HFFc6 (cell line): ENCODE measurements at places on chromosomes 13 and 19. TPM values are rescaled to one million over a fixed set of nuclear protein-coding genes. Genes with fewer than 3 reads are reported as not detected.

Gene PROZ
- total RNA-seq = not detected in 3 replicates

Gene LACC1
- 3.5 to 4.5 TPM (median 4.1 TPM) in 3 replicates for total RNA-seq

Gene SCAMP4
- 51.7 to 76.9 TPM (median 71.6 TPM) in 3 replicates for total RNA-seq

- no peak for DNase-seq
Measured at GRCh38 chr19:50492303-50493052, 15.8 kb upstream of the GARIN5A start.

DNA sequence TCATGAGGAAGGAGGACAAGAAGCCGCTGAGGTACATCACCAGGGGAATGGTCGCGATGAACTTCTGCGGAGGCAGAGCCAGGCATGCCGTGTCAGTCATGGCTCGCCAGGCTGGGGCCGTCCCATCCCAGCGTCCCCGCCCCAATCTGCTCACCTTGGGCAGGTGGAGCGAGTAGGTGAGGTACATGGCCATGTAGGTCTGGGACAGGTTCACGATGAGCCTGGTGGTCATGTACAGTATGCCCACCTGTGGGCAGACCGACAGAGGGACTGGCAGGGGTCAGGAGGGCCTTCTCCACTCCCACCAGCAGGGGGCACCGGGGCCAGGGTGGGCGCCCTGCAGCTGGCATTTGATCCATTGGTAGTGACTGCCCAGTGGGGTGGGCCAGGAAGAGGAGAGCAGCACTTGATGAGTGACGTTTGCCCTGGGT is 8.3 kb downstream of the TEKTIP1 start:
- no peak for DNase-seq

Gene LRRC63
- not detected in 2 replicates for total RNA-seq

DNA sequence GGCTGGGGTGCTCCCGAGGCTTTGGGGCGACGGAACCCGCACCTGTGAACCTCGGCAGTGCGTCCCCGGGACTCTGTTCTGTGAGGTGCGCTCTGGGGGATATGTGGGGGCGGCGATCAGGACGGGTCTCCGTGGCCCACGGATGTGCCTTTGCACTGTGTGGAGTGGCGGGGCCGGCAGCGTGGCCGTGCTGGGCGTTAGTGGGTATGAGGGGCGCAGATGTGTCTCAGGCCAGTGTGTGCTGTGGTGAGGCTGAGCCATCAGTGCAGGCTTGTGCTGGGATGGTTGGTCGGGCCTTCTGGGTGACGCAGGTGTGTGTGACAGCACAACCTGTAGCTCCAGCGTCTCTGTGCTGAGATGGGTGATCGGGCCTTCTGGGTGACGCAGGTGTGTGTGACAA is 16.9 kb downstream of the ZNF331 start:
- no peak for DNase-seq

DNA sequence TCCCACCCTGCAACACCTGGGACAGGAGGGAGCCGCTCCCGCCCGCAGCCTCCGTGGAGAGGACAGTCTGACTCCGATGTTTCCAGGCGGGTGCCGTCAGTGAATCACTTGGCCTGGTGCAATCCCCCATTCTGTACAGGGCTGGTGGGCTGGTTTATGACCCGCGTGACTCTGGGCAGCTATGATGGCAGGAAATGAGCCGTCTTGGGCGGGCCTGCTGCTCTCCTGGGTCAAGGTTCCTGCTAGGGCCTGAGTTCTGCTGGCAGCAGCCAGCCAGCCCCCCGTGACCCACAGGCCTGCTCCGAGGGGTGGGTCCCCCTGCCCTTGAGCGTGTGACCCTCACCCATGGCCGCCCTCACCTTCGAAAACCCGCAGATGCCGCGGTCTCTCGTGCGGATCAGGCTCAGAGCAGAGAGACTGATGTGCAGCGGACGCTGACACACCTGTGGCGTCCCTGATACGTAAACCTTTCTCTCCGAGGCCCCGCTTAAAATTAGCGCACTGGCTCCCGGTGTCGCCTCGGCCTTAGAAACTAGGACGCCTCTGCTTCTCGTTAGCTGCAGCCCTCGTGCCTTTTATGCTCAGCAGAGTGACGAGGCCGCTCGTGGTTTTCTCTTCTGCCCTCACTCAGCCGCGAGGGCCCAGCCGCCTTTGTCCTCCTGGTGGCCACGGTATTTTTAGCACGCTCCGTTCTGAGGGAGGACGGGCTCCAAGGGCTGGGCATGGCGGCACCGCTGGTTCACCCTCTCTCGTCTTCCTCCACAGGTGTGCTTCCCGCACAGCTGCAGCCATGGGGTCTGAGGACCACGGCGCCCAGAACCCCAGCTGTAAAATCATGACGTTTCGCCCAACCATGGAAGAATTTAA is 63.4 kb downstream of the KDM4B start:
- no peak for DNase-seq

DNA sequence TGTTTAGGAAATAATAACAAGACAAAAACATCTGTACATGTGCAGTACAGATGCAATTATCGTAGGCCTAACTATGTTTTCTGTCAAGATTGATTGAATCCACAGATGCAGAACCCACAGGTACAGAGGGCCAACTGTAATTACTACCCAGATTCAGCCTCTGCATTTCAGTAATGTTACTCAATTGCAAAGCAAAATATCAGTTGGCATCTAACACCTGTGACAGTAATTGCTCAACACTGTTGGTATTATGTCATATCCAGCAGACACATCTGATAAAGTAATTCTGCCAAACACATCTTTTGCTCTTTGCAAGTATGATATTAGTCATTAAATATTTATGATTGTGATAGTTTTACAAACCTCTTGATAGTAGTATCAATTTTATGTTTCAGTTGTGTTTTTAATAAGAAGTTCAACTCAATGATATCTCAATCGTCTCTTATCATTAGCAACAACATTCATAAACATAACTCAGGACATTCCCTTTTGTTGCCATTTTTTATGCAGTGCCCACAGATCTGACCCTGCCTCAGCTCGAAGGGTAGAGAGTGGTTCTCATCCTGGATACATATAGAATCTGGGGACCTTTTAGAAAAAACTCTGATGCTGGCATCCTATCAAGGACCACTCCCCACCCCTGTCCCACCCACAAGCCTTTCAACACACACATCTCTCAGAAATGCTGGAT is 104.7 kb downstream of the MYCBP2 start:
- DNase-seq = no peak

DNA sequence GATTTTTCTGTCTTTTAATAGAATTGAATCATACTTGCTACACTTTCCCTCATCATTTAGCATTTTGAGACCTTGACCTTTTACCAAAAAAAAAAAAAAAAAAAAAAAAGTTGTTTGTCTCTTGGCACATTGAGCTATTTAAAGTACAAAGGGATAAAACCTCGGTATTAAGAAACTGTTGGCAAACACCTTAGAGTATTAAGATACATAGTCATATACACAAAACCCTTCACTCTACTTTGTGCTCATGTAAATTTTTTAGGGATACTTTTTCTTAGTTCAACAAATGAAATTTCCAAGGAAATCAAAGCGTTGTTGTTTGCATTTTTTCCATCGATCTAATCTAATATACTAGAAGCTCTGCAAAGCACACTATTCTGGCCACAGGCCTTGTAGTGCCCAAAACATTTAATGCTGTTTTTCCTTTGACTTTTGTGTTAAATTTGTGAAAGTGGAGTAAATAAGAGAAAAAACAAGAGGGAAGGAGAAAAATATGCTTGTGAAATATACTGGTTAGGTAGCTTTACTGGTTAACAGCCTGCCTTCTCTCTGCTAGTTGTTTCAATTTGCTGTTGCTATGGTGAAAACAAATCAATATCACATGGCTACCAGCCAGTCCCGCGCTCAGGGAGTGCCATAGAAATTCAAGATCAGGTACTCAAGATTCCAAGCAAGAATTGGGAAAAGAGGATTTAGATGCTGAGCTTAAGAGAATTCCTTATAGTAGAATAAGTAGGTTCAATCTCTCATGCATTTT is 2.6 kb downstream of the MBNL2 start:
- no peak for DNase-seq

Gene TNNT1
- 3.8 to 6.6 TPM (median 4.1 TPM) in 3 replicates for total RNA-seq

DNA sequence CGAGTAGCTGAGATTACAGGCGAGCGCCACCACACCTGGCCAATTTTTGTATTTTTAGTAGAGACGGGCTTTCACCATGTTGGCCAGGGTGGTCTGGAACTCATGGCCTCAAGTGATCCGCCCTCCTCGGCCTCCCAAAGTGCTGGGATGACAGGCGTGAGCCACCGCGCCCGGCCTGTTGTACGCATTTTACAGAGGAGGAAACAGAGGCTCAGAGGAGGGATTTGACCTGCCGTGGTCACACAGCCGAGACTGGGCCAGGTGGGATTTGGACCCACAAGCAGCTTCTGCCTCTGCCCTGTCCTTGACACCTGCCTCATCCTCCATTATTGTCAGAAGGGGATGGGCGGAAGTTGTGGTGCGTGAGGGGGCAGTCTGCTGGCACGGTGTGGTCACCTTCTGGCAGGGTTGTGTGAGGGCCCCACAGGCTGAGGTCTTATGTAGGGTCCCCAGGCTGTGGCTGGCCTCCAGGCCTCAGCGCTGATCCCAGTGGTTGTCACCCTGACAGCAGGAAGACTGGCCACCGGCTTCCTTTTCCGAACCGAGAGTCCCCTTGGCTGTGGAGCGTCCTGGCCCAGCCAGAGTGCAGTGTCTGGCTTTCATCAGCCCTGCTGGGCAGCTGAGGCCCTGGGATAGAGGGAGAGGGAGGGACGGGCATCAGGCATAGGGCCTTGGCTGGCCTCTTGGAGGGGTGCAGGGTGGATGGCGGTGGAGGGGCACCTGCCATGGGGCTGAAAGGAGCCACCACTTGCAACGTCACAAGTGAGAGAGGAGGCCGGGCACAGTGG is 20.3 kb downstream of the NFIC start:
- DNase-seq = no peak

DNA sequence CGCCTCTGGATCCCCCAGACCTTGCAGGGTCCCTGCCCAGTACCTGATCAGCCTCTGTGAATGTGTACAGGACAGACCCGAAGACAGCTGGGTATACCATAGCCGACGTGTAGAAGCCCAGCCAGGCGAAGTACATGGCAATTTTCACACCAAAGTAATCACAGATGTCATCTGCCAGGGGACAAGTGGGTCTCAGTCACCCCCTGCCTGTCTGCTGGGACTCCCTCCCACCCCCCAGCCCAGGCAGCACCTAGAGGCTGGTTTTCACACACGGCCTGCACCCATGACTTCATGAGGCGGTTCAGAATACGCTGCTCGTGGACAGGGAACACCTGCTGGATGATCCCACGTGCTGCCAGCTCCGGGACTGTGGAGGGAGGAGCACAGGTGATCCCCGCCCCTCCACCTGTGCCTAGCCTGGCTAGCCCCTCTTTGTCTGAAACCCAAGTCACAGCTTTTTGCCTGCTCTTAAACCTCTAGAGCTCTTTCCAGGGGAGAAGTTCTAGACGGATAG is 3.6 kb downstream of the ANO8 start:
- DNase-seq = no peak

DNA sequence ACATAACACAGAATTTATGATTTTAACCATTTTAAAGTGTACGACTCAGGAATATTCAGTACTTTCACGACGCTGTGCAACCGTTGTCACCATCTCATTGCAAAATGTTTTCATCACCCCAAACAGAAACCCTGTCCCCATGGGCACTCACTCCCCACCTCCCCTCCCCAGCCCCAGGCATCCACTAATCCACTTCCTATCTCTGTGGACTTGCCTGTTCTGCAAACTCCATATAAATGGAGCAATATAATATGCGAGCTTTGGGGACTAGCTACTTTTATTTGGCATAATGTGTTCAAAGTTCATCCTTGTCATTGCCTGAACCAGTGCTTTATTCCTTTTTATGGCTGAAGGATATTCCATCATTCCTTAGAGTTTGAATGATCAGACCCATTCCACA is 7.3 kb upstream of the INSR start:
- no peak for DNase-seq

Gene PIP5K1C
- total RNA-seq = 76.9 to 92.7 TPM (median 90.3 TPM) in 3 replicates

DNA sequence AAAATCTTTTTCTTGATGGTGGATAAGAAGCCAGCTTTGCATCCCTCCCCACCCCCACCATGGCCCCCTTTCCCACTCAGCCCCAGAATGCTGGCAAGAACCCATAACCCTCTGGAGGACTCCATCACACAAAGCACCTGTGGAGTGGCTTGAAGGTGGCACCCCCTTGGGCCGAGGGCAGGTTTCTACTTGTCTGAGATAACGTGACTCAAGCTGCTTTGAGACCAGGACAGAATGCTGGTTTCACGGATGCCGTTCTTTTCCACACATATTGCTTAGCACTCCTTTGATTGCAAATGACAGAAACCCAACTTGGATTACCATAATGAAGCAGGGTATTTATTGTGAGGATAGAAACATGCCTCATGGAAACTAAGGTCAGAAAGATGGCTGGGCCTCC is 82.2 kb downstream of the LACC1 start:
- no peak for DNase-seq

DNA sequence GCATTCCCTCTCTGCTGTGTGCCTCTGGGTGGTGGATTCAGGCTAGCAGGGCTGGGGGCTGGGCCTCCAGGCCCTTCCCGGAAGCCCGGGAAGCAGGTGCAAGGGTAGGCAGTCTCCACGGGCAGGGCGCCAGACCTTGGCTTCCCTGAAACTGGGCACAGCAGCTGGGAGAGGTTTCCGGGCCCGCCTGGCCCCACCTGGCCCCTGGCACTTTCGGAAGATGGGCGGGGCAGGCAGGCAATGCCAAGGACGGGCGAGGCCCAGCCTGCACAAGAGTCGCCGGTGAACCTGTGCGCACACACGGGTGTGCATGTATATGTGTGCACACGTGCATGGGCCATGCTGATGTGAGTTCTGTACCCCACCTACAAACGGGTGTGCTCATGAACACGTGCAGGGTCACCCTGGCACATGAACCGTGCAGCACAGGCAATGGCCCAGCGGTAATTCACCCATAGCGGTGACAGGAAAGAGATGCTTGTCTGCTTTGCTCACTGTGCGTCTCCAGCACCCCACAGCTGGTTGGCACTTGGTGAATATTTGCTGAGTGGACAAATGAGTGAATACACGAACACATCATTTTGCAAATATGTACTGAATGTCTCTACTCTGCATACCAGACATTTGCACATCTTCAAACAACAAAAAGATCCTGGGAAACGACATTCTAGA is 15.3 kb downstream of the GADD45B start:
- peak; percentile 85 for DNase-seq

- DNase-seq = no peak
Measured at GRCh38 chr19:54268936-54269335, 11.9 kb upstream of the LILRB5 start.

GRCh38 chr19:49528211-49528771 is 488 bp downstream of the RCN3 start:
- DNase-seq = no peak

DNA sequence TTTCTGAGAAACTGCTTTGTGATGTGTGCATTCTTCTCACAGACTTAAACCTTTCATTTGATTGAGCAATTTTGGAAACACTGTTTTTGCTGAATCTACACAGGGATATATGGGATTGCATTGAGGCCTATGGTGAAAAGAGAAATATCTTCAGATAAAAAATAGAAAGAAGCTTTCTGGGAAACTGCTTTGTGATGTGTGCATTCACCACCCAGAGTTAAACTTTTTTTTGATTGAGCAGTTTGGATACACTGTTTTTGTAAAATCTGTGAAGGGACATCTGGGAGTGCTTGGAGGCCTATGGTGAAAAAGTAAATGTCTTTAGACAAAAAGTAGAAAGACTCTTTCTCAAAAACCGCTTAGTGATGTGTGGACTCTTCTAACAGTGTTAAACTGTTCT is 1683.8 kb downstream of the UQCRFS1 start:
- DNase-seq = no peak

Gene ETV2
- 0.71 to 1.6 TPM (median 1.4 TPM) in 3 replicates for total RNA-seq
